ENCODE measurements at places on chromosomes 16 and 17. TPM values are rescaled to one million over a fixed set of nuclear protein-coding genes. Genes with fewer than 3 reads are reported as not detected.

DNA sequence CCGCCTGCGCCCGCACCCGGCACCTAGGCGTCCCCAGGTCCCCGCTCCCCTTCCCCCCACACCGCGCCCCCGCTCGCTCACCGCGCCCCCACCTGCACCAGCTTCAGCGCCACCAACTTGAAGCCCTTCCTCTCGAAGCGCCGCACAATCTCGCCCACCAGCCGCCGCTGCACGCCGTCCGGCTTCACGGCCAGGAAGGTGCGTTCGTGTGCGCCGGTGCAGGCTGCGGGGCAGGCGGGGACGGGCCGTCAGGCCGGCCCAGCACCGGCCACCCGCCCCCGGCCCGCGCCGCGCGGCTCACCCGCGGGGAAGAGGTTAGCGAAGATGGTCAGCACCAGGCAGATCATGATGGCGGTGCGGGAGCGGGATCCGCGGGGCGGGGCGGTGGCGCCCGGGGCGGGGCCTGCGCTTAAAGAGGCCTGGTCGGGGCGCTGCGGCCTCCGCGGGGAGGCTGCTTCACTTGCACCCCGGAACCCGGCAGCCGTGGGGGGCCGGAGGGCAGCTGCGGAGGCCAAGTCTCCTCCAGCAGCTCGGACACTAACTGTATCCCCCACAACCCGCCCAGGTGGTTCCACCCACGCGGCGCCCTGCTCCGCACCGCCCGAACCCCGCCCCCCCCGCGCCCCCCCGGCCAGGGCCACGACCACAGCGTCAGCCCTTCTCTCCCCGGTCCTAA lies at the start of gene NME3:
NME3 (minus strand) TSS at position 356 of the 676 bp plus-strand sequence; CDS start at position 347, 9 bp downstream.
- peak; percentile 79 for DNase-seq
- peaks cover 21% of the 10 kb centered on the region for H3K4me1 ChIP-seq
- no peaks in the 10 kb centered on the region for H3K36me3 ChIP-seq
- H3K4me3 ChIP-seq: peak within 1 kb of the TSS; percentile 96
- peak within 1 kb of the TSS; percentile 79 for H3K27ac ChIP-seq

GRCh38 chr16:31385680-31386079 lies 7.5 kb upstream of the ITGAD start:
- no peaks in the 10 kb centered on the region for H3K36me3 ChIP-seq
- no peak for DNase-seq
- no peaks in the 10 kb centered on the region for H3K27me3 ChIP-seq
- H3K4me3 ChIP-seq: no peak overlapping the region

GRCh38 chr16:14003074-14003570 lies 68.0 kb upstream of the MRTFB start:
- H3K36me3 ChIP-seq: no peaks in the 10 kb centered on the region
- H3K4me1 ChIP-seq: no peaks in the 10 kb centered on the region
- no peak for DNase-seq

DNA sequence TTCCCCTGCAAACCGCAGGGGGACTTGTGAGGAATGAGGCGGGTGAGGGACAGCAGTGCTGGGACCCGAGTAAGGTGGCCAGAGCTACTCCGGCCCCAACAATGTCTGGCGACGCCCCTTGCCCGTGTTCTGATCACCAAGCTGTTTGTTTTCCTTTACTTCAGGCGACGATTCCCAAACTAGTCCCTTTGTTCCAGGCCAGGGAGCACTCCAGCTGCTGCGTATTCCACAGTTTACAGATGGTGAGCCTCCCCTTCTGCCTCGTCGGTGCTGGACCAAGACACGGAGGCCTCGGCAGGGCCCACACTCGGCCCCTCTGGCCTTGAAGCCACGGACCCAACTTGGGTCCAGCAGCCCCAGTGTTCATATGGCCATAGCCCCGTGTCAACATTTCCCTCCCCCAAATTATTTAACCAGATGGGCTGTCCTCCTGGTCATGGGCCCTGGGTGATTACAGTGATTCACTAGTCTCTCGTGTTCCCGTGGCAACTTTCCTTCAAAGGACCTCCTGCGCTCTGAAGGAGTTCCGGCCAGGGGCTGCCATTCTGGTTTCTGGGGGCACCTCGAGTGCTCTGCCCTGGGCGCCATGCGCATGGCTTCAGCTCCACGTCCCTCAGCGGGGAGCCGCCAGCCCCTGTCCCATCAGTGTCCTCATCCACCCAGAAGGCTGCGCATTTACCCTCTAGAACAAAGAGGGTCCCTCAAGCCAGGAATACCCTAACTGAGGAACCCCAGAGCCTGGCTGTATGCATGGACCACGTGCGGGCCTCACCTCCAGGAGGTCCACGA lies 24.8 kb upstream of the MTSS2 start:
- DNase-seq: no peak
- H3K36me3 ChIP-seq: no peaks in the 10 kb centered on the region
- no peak overlapping the region for H3K27ac ChIP-seq
- no peaks in the 10 kb centered on the region for H3K4me1 ChIP-seq
- no peaks in the 10 kb centered on the region for H3K27me3 ChIP-seq

DNA sequence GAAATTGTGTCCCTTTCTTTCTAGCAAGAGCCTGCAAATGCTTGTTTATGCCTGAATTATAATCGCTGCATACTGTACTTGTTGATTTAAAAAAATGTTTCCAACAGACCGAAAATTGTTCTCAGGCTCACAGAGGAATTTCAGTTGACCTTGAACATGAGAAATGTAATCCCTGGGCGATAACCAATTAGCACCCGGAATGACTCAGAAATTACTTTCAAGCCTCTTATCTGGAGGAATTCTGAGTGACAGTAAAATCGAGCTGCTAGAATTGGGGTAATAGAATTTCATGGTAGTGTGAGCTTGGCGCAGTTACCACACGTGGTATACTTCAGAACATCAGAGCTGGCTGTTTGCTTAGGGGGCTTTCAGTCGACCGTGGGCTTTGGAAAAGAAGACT lies 139.1 kb upstream of the CACNG3 start:
- no peak overlapping the region for H3K4me3 ChIP-seq
- H3K36me3 ChIP-seq: peaks cover 4% of the 10 kb centered on the region
- DNase-seq: no peak
- no peaks in the 10 kb centered on the region for H3K27me3 ChIP-seq

- H3K4me3 ChIP-seq: no peak overlapping the region
- H3K36me3 ChIP-seq: no peaks in the 10 kb centered on the region
- H3K27me3 ChIP-seq: no peaks in the 10 kb centered on the region
- no peaks in the 10 kb centered on the region for H3K4me1 ChIP-seq
Measured at GRCh38 chr17:33551911-33552310, 258.8 kb upstream of the ASIC2 start.

DNA sequence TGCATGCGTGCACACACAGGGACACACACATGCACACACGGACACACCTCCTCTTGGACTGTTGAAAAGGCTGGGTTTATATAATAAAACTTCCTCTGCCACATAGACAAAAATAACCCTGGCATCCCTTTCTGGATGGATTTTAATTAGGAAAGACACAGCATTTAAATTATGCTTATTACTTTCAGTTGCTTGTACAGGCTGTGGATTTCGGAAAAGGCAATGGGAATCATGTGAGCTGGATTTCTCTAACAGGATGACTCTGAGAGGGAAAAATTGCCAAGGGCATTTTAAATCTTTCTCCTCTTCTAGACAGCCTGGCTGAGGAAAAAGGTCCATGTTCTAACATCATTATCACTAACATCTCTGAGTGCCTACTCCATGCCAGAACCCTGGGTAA lies 75.9 kb downstream of the HLF start:
- no peak for DNase-seq
- H3K4me1 ChIP-seq: peaks cover 13% of the 10 kb centered on the region
- H3K4me3 ChIP-seq: no peak overlapping the region
- H3K36me3 ChIP-seq: no peaks in the 10 kb centered on the region
- H3K27me3 ChIP-seq: no peaks in the 10 kb centered on the region
- H3K27ac ChIP-seq: no peak overlapping the region

PROCA1 gene
- polyA plus RNA-seq: 1.2 TPM

DNA sequence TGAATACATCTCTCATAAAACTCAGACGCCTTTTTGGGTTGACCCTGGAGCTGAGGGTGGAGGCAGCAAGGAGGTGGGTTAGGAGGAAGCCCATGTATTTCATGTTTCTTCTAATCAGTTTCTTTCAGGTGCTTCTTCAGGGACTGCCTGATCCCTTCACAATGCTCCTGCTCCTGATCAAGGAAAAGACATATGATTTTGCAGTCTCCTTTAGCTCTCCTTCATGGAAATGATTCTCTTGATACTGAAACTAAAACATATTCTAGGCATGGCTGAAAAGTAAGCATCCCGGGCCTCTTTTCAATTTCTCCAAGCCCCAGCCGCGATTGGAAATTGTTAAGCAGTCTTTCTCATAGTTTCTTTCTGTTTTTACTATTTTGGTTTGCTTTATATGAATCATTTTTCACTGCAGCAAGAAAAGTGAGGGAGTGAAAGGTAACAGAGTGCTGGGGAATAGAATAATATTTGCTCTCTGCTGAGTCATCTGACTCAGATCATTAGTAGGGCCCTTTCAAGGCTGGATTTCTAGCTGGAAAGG lies 730.7 kb downstream of the CDH11 start:
- H3K4me3 ChIP-seq: no peak overlapping the region
- H3K27ac ChIP-seq: no peak overlapping the region
- no peaks in the 10 kb centered on the region for H3K36me3 ChIP-seq
- no peaks in the 10 kb centered on the region for H3K4me1 ChIP-seq

GDPD3 gene
- not detected for polyA plus RNA-seq

DNA sequence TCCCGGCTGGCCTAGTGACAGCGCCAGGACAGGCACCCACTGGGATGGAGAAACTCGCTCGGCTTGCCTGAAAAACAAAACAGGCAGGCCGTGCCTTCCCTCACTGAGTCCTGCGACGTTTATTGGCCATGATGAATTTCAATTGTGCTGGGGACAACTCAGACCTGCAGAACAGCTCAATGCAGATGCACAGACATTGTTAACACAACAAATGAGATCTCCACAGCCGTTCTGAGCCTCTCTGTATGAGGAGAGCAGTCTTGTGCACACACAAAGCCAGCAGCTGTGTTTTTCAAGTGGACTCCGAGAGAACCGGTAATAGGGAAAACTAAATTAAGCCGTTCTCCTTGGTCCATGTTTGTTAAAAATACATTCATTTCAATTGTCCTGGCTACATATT lies 15.9 kb downstream of the SHISA6 start:
- H3K36me3 ChIP-seq: no peaks in the 10 kb centered on the region
- H3K4me3 ChIP-seq: no peak overlapping the region
- DNase-seq: no peak
- H3K27ac ChIP-seq: no peak overlapping the region
- H3K4me1 ChIP-seq: no peaks in the 10 kb centered on the region

GRCh38 chr16:81556715-81557284 lies 112.2 kb downstream of the CMIP start:
- H3K27ac ChIP-seq: no peak overlapping the region
- no peak for DNase-seq
- H3K27me3 ChIP-seq: no peaks in the 10 kb centered on the region
- no peaks in the 10 kb centered on the region for H3K4me1 ChIP-seq
- no peak overlapping the region for H3K4me3 ChIP-seq

- no peak for DNase-seq
- H3K36me3 ChIP-seq: peaks cover 2% of the 10 kb centered on the region
- H3K27me3 ChIP-seq: no peaks in the 10 kb centered on the region
- H3K4me3 ChIP-seq: no peak overlapping the region
- H3K27ac ChIP-seq: no peak overlapping the region
- H3K4me1 ChIP-seq: peaks cover 16% of the 10 kb centered on the region
Measured at GRCh38 chr17:50475362-50475761, 3.3 kb upstream of the RSAD1 start.

ITGA2B gene
- 0.12 TPM for polyA plus RNA-seq

- H3K4me3 ChIP-seq: no peak overlapping the region
- no peak for DNase-seq
- H3K27me3 ChIP-seq: no peaks in the 10 kb centered on the region
Measured at GRCh38 chr17:51046514-51047384, 73.9 kb downstream of the SPAG9 start.

KLHL10 gene
- 0.24 TPM for polyA plus RNA-seq

C1QTNF1 gene
- polyA plus RNA-seq: not detected

Data from CD8-positive, alpha-beta memory T cell (primary cell).